HAP-1 (cell line): ENCODE measurements at places on chromosomes 1 and 21.

GRCh38 chr1:37150986-37151385 is 116.7 kb upstream of the GRIK3 start:
- DNase-seq: no peak

- DNase-seq: no peak
These were observed at the start of gene S100A3 for GRCh38 chr1:153548722-153549688. S100A3 (minus strand) TSS chr1:153549258; CDS start chr1:153548485, 773 bp downstream.

DNA sequence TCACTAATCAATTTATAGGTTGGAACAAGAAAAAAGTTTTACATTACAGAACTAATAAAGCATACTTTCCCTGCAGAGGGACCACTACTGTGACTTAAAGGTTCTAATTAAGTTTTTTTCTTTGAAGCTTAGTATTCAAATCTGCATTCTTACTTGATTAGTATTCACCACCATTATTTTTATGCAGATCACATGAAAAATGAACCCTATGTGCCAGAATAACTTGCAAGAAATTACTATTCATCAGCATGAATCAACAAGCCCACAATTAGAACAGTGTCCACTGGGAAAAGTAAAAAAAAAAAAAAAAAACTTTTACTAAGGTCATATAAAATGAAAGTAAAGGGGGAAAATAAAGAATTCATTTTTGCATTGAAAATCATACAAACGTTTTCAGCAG is 90.8 kb downstream of the SMYD3 start:
- DNase-seq: no peak

DNA sequence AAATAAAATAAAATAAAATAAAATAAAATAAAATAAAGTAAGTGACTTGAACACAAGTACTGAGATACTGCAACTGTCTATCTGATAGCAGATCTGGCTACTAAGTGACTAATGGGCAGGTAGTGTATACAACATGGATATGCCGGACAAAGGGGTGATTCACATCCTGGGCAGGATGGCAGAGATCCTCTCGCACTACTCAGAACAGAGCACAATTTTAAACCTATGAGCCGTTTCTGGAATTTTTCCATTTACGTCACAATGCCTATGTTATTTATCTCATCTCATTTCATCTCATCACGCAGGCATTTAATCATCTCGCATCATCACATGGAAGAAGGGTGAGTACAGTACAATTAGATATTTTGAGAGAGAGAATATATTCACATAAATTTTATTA is 233.3 kb upstream of the COA6 start:
- no peak for DNase-seq

DNA sequence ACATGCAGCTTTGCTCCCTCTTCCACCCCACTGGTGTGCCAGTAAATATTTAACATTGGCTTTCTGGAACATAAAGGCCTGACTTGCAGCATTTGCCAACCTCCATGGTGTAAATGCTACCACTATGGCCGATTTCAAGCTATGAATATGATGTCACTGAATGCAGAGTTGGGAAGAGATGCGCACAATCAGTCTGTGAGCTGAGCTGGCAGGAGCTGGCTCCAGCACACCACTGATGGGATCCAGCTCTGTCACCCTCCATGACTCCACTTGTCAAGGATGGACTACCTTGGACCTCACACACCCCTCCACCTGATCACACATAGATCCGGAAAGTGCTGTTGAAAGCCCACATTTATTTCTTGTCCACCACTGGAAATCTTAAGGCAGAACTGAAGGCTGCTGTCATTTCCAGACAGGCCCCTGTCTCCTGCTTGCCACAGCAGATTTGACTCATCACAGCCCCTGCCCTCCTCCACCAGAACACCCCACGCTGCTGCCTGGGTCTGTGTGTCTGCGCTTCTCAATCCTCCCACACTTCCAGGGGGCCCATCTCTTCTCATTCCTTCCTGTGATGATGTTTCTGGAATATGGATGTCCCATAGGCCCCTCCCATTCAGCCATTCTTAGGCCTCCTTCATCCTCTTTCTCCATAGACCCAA is 82.2 kb upstream of the BCAR3 start:
- no peak for DNase-seq

- no peak for DNase-seq
These were observed 10.7 kb downstream of the EPHA2 start for GRCh38 chr1:16145030-16145661.

GRCh38 chr1:89699451-89699986 is 66.6 kb downstream of the LRRC8C start:
- DNase-seq: no peak

DNA sequence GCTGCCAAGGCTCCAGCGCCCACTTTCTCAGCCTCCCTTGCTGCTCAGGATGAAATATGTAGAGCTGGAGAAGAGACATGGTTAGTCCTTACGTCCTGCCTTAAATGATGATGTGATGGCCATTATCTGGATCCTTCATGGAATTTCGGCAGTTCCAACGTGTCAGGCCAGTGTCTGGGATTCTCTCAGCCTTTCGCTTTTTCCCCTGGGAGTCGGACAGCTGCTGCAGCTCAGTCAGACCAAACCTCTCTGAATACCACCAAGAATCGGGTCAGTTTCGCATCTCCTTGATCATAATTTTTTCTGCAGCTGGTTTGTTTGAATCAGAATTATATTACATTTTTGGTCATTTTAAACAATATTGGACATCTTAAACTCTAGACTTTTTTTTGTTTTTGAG is 22.3 kb upstream of the KLHDC8A start:
- no peak for DNase-seq

DNA sequence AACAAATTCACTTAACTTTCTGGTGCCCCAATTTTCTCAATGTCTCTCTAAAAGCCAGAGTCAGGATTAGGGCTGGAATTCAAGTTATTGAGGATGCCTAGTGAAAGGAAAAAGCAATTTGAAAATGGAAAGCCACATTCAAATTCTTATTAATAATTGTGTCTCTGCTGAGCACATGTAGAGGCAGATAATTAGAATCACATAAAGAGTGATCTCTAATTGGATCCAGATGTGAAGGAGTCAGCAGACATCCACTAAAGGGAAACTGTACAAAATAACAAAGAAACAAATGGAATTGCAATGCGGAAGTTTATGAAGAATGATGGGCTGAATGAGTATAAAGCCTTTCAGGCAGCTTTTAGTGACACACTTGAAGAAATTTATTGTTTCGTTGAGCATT is 482.6 kb downstream of the TTLL7 start:
- DNase-seq: no peak

GRCh38 chr21:46454634-46455390 is 3.9 kb upstream of the DIP2A start:
- no peak for DNase-seq

DNA sequence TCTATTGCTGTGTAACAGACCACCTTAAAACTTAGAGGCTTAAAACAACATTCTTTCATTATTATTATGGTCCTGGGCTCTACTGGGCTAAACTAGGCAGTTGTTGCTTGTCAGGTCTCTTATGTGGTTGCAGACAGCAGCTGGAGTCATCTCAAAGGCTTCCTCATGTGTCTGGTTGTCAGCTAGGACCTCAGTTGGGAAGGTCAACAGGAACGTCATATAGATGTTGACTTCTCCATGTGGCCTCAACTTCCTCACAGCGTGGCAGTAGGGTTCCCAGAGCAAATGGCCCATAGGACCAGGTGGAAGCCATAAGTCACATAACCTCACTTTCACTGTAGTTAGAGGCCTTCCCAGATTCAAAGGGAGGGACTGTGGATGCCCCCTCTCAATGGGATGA is 15.4 kb upstream of the MEF2D start:
- DNase-seq: no peak

DNA sequence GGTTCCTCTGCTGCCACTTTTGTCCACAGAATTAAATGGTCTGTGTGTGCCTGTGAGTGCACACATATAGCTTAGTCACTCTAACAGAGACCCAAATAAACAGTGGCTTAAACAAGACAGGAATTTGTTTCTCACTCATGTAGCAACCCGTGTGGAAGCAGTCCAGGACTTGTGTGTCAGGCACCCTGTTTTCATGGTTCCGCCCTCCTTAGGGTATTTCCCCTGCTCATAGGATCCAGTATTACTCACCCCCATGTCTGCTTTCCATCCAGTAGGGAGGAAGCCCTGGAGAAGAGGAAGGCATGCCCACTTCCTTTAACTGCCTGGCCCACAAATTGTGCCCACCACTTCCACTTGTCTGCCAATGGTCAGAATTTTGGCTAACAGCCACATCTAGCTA is 41.3 kb upstream of the TACSTD2 start:
- no peak for DNase-seq

DNA sequence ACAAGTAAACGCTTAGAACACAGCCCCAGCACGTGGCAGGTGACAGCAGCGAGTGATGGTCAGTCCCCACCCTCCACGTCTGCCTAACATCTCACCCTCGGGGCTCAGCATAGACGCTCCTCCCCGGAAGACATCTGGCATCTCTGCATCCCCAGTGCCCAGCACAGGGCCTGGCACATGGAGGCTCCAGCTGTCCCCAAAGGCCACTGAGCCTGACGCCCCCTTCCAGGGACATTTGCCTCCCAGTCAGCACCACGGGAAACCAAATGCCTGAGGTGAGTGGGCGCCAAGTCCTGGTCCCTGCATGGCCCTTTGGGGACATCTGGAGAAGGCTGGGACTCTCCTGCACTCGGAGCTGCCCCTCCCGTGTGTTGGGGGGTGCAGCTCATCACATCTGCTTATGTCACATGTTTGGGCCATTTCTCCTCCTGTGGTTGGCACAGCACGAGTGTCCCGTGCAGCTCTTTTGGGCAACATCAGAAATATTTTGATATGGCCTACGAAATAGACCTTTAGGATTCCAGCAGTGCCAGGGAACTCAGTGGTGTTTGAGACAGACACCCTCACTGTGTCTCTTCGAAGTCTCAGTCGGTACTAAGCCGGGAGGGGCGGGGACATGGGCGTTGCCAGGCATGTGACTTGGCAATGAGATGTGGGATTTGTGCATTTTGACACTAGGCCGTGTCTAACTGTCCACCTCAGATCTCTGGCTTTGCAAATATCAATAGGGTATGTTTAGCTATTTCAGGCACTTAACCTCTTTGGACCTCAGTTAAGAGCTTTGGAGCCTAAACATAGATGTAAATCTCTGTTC is 315.0 kb downstream of the PTPRU start:
- no peak for DNase-seq

DNA sequence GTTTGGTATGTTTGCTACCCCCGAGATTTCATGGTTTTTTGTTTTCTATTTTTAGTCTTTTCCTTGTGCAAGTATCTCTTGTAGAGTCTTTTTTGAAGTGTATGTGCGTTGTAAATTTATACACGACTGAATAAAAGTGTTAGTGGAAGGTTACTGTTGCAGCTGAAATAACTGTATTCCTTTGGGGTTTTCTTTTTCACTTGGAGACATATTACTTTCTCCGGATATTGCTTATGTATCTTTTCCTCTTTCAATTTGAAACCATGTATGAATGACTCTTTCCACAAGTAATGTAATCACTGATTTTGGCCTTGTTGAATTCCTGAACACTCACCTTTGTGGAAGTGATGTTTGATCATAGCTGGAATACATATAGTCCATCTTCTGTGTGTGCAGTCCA is 956 bp downstream of the URB2 start:
- no peak for DNase-seq

GRCh38 chr1:3556336-3556735 is 55.0 kb downstream of the MEGF6 start:
- no peak for DNase-seq

DNA sequence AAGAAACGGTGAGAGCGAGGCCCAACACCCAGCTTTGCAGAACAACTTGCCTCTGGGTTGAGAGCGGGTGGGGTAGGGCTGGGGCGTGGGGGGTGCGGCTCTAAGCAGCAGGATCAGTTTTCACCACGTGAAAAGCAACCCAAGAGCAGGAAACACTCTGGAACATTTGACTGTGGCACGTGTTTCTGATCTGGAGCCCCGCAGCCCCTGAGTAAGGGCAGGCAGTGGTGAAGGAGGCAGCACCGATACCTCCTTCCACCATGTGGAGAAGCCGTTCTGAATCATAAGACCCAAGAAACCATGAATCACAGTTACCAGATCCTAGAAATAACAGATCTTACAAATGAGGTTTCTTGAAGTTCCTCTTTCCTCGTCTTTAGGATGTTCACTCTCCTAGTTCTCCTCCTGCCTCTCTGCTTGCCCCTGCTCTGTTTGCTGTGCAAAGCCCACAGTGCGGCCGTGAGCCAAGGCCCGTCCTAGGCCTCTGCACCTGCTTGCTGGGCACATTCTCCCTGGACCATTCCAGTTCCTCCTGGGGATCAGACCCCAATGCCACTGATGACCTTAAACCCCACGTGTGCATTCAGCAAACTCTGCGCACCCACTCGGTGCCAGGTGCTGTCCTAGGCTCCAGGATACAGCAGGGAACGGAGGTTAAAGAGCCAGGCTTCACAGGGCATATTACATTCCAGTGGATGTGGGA is 31.9 kb downstream of the SLC1A7 start:
- DNase-seq: no peak

GRCh38 chr1:15475752-15476314 is at the start of gene CELA2B:
CELA2B (plus strand) TSS chr1:15476104; CDS start chr1:15476126, 22 bp downstream.
- DNase-seq: no peak

DNA sequence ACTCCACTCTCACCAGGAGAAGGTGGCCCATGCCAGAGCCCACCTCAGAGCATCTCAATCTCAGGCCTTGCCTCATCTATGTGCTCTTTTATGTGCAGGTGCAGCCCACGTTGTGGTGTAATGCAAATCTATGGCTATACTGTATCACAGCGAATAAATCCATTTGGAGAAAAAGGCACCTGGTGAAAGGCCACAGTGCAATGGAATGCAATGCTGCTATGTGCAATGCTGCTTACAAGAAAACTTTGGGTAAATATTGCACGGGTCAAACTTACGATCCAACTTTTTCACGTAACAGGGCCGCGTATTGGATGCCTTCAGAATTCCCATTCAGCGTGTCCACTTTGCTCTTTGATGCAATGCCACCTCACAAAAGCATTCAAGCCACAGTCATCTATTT is 13.5 kb downstream of the ZBTB18 start:
- no peak for DNase-seq

- DNase-seq: peak; percentile 61
These were observed 874.4 kb downstream of the KCNT2 start for GRCh38 chr1:195733826-195734225.

GRCh38 chr1:46948629-46949416 is 7.5 kb upstream of the CYP4A11 start:
- DNase-seq: no peak

DNA sequence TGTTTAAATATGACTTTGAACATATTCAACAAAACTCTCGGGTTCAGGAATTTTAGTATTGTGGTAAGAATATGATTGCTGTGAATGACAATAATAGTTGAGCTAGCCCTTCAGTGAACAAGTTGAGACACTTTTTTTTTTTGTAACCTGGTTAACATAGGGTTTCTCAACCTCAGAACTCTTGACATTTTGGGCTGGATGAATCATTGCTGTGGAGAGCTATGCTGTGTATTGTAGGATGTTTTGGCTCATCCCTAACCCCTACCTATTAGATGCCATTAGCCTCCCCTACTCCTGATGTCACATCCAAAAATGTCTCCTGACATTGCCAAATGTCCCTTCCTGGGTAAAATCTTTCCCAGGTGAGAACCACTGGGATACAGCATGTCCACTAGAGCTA is 113.7 kb downstream of the RUNX1 start:
- no peak for DNase-seq
